ENCODE measurements at places on chromosomes 6 and 20.

GRCh38 chr20:46171909-46172308, 53.8 kb downstream of the CD40 start:
- no peak for DNase-seq

GRCh38 chr6:11639376-11640235, 102.1 kb downstream of the TMEM170B start:
- DNase-seq = peak; percentile 68

GRCh38 chr6:33909737-33910136, 105.9 kb upstream of the MLN start:
- no peak for DNase-seq

GRCh38 chr20:16671753-16672152, 58.1 kb upstream of the SNRPB2 start:
- DNase-seq = no peak

DNA sequence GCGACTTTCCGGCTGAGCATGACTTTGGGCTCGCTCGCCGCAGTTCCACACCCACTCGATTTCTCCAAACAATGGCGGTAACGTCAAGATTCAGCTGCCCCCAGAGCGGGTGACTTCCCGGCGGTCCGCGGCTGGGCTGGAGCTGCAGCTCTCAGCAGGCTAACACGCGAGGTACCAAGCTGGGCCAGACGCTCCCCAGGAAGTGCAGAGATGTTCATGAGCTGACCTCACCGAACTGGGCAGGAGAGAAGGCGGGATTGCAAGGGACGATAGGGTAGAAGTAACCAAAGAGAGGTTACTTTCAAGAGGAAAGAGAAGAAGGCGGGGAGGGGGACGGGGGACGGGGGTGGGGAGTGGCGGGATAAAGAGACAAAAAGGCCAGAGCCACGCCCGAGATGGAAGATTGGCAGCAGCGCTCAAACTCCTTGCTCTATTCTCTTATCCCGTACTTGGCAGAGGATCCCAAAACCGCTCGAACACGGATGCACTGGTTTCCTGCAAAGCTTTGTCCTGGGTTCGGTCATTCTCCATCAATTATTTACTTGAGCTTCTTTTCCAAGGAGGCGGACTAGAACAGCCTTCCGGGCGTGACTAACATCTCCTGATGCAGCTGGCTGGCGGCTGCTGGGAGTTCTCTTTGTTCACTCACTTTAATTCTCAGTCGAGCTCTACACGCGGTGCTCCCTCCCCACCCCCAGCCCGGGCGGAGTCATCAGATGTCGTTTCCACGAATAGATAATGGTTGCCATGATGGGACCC, at the start of gene MTCL3:
Gene MTCL3, minus strand, starts transcription at position 626 of the 759 bp plus-strand sequence.
- DNase-seq = peak; percentile 24

GRCh38 chr6:134925800-134926199, 24.1 kb downstream of the ALDH8A1 start:
- no peak for DNase-seq

DNA sequence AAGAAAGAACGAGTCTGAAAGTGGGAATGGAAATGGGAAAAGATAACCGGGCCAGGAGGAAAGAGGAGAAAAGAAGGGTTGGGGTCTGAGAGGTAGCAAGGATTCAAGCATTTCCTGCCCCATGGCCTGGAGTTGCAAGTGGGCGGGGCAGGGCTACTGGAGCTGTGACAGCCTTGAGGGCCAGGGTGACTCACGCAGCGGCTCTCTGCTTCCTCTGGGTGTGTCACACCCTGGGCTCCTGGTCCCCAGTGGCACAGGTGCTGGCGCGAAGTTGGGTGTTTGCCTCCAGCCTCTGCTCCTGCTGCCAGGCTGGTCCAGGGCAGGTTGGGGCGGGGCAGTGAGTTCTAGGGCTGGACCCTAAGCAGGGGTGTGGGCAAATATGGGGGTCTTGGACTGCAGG, 3.3 kb upstream of the ULBP3 start:
- no peak for DNase-seq

DNA sequence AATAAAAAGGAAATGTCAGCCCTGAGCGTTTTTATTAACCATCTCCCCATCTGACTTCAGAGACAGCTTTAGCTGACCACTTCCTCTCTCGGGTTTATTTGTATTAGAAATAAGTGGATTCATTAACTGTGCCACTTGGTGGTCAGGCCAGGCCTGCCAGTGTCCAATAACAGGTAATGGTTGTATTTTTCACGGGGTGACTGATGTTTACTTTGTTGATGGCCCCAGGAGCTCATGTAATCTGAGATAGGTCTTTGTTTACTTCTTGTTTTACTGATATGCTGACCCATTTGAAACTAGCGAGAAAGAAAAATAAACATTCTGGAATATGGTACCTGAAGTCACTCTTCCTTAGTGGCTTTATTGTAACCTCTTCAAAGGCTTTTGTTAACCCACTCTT, 504.3 kb upstream of the SLC35B3 start:
- DNase-seq = no peak

- no peak for DNase-seq
These were observed 145.6 kb upstream of the SOX4 start for GRCh38 chr6:21447987-21448386.

DNA sequence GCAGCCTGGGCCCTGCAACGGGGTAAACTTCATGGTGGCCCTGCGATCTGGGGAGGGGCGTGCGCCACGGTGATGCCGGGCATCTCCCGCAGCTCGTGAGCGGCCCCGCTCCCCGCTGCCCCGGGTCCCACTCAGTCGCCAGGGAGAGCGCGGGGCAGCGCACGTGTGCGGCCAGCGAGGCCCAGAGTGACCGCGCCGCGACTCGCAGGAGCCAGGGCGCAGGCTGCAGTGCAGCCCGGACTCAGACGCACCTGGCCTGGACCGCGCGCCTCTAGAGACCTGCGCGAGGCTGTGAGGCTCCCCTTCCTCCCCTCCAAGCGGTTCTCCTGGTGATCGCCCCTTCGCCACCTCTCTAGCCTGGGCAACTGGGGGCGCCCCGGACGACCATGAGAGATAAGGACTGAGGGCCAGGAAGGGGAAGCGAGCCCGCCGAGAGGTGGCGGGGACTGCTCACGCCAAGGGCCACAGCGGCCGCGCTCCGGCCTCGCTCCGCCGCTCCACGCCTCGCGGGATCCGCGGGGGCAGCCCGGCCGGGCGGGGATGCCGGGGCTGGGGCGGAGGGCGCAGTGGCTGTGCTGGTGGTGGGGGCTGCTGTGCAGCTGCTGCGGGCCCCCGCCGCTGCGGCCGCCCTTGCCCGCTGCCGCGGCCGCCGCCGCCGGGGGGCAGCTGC, 652 bp downstream of the BMP6 start:
- peak; percentile 31 for DNase-seq

DNA sequence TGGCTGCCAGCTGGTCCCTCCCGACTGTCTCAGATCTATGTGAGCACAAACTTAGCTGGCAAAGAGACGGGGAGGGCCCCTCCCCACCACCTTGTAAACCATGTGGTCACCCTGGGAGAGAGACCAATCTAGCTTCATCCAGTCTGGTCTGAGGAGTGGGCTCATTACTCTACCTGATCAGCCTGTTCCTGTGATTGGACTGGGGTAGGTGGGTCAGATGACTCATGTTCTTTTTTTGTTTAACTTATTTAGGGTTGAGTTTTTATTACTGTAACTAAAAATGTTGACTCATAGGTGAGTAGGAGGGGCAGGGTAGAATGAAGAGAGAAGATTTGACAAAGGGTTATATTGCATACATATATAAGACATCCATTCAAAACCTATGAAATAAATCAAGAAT, 4.7 kb downstream of the GSTA4 start:
- DNase-seq = no peak

- no peak for DNase-seq
These were observed 427.9 kb downstream of the QKI start for GRCh38 chr6:163842467-163842866.

DNA sequence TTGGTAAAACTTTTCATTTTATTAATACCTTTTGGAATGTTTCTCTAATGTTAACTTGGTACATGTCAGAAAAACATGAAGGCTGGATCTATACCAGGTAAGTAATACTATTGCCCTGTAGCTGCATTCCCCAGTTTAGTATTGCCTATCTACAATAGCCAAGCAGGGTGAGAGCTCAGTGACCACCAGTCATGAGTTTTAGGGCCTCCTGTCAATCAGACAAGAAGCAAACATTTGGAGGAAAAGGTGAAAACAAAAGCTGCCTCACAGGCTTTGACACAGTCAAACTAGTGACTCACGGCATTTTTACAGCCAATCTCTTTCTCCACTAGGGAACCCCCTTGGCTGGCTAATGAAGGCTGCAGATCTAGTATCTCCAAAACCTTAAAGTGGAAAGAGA, 9.5 kb upstream of the CDC5L start:
- DNase-seq = no peak

DNA sequence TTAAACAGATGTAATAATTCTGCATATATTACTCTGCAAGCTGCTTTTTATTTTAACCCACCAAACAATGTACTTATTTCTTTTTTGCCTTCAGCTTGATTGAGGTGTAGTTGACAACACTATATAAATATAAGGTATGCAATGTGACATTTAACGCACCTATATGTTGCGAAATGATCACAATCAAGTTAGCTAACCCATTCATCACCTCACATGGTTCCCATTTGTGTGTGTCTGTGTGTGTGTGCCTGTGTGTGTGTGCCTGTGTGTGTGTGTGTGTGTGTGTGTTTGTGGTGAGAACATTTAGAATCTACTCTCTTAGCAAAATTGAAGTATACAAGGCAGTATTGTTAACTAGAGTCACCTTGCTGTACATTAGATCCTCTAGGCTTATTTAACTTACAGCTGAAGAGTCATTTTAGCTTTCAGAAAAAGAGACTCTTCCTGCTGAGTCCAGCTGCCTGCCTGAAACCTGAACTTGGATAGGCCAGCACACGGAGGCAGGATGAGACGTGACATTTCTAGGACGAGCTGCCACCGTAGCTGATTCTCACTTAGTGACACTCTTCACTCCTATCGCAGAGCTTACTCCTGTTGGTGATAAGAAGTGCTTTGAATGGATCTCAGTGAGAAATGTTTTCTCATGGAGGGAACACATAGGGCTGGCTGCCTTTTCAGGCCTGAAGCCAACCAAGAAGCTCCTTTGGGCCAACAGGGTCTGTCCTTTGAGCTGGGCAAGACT, 126.5 kb upstream of the RIPOR2 start:
- DNase-seq = no peak

DNA sequence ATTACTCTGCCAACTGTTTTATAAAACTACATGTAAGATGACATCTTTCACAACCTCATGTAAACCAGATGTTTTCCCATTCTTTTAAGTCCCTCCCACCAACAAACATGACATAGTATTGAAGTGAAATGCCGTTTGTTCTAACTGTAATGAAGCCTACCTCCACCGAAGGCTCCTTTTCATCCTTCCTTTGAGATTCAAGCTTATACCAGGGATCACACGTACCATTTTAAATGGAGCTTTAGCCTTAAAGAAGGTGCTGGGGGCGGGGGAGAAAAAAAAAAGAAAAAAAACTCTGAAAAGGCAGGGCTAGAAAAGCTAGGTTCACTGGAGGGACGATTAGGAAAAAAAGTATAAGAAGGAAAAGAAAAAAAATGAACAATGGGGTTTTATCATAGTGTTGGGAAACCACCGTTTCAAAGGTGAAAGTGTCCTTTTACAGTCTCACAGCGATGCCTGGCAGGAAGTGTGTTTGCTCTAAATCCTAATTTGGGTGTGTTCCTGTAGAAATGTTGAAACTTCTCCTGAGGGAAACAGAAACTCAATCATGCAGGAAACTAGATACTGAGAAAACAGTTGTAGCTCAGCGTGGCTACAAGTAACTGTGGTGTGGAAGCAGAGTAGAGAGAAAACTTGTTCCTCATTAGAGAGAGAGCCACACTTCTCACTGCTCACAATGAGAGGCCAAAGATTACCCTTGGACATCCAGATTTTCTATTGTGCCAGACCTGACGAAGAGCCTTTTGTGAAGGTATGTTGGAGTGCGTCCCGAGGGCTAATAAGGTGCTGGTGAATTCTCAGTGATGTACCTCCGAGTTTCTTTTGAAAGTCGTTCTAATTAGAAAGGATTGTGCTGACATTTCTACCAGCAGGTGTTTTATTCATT, 37.6 kb upstream of the HINT3 start:
- DNase-seq = peak; percentile 21

- DNase-seq = peak; percentile 19
These were observed 70.5 kb downstream of the COL19A1 start for GRCh38 chr6:69936674-69937363.

All from right hindlimb (tissue), 1 donor.